ENCODE measurements at places on chromosomes 11 and 22.

DNA sequence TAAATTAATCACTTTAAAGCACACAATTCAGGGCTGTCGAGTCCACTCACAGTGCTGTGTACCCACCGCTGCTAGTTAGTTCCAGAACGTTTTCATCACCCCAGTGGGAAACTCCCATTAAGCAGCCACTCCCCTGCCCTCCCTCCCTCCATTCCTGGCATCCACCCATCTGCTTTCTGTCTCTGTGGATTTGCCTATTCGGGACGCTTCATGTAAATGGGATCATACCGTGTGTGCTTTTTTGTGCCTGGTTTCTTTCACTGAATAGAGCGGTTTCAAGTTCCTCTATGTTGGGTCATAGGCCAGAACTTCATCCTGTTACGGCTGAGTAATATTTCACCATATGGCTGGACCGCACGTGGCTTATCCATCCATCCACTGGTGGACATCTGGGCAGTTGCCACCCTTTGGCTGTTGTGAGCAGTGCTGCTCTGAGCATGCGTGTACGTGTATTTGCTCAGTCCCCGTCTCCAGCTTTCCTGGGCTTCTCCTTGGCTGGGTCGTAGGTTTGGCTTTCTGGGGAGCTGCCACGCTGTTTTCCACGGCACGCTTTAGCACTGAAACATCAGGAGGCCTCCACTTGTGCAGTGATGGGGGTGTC is 30.1 kb downstream of the ARHGAP8 start:
- no peak for DNase-seq

DNA sequence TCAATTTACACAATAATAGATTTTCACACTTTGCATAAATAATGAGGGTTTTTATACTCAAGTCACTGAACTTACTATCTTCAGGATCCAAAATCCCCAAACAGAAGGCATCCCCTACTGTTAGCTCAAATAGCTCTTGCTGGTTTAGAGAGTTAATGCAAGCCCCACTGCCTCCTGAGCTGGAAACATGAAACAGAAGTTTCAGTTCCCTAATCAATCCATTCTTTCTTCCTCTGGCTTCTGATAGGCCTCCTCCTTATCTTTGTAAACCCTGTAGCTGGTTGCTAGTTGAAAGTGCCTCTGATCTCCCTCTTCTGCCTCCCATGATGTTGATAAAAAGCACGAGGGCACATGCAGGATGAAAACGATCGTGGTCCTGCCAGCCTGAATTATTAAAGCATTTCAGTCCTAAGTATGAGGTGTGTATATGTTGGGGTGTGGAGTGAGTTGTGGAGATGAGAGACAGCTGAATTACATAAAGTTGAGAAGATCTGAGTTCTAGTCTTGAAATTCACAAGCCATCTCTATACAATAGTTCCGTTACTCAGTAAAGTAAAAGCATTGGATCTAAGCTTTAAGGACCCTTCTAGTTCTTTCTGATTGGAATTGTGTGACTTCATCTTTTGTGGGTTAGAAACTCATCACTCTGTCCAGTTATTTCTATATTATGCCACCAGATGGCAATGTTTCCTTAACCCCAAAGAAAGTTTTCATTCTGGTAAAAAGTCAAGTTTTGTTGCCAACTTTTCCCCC is 35.0 kb upstream of the EHF start:
- no peak for DNase-seq

DNA sequence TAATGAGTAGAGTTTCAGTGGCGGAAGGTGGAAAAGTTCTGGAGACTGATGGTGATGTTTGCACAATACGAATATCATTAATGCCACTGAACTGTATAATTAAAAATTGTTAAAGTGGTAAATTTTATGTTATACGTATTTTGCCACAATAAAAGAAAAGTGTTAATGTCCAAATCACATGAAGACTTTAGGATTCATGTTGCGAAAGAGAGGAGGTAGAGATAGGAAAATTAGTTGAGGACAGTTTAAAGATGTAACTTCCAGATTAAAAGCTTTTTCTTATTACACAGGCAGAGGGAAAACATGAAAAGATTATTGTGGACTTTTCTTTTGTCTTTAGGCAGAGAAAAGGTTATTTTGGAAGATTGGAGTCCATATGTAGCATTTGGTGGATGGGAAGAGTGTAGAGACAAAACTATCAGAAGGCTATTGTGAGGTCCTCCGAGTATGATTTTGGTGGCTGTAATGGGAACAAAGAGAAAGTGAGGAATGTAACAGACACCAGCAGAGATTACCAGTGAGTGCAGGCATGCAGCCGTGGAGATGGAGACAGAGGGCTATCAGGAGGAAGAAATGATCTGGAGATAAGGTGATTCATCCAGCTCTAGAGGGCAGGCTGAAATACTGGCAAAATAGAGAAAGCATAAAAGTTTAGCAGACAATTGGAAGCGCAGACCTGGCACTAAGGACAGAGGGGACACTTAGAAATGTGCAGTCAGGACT is 12.5 kb downstream of the VPS26B start:
- no peak for DNase-seq

- DNase-seq: no peak
Observed at GRCh38 chr11:99565333-99565732, 544.6 kb downstream of the CNTN5 start.

DNA sequence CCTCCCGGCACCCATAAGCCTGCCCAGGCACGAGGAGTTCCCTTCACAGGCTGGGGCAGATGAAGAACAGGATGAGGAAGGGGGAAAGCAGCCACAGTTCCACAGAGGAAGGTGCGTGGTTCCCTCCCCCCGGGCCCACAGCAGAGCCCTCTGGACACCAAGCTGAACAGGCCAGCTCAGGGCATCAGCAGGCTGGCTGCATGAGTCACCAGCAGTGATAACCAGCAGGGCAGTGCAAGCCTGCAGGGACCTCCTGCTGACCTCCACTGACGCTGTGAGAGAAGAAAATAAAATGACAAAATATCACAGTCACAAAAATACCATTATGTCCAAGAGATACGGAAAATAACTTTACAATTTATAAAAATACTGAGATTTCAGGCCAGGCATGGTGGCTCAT is 11.5 kb downstream of the RTL6 start:
- DNase-seq: no peak

GRCh38 chr11:13644997-13645687 is 23.3 kb upstream of the FAR1 start:
- no peak for DNase-seq

DNA sequence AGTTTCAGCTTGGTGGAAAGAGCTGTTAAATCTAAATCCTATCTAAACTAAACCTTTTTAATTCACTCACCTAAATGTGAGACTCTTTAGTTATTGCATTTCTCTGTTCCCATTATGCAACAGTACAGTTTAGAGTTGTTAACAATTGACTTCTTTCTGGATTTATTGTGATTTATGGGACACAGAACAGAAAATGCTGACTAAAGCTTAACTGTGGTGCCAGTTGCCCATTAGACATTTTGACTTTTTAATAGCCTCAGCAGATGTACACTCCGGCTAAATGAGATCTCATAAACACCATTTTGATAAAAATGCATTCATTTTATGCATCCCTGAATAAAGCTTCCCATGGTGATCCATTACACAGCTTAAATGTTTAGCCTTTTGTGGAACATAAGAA is 356.6 kb downstream of the CASP12 start:
- DNase-seq: no peak

GRCh38 chr11:48020092-48020755 is 39.9 kb downstream of the PTPRJ start:
- no peak for DNase-seq

GRCh38 chr22:45959719-45960476 is 17.1 kb downstream of the WNT7B start:
- no peak for DNase-seq

DNA sequence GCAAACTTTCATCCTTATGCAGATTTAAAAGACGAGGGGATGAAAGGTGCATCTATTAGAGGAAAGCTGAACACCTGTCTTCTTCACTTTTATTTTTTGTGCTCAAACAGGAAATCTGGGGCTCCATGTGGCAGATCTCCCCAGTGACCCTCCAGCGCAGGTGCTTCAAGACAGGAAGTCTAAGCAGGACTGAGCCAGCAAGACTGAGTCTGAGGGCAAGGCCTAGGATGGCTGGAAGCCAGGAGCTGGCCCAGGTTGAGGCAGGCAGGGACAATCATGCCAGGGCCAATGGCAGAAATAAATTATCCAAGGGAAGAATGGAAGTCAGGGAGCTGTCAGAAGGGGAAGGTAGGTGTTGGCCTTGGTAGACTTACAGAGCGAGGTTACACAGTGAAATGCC is 101.1 kb upstream of the SPON1 start:
- DNase-seq: no peak

GRCh38 chr11:3855808-3856491 is 486 bp downstream of the STIM1 start:
- no peak for DNase-seq

DNA sequence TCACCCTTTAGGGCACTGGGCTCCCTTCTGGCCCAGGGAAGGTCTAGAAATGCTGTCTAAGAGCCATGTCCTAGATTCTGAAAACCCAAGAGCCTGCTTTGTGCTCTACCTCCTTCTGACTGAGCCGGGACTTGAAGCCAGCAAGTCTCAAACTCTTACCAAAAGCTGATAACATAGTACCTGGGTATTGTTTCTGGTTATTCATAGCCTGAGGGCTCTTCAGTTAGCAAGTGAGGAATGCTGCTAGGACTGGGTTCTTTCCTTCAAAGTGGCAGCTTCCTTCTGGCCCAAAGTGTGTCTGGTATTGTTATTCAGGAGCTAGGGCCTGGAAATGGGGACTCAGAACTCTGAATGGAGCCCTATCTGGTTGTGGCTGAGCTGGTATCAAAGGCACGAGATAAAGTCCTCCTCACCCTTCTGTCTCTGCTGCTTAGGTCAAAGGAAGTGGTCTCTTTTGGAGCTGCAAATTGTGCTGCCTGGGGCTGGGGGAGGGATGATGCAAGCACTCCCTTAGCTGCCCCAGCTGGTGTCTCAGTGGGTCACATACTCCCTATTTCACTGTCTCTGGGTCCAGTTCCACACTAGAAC is 696.0 kb upstream of the CCDC179 start:
- no peak for DNase-seq

GRCh38 chr11:30002157-30002785 is 14.6 kb downstream of the KCNA4 start:
- DNase-seq: no peak

DNA sequence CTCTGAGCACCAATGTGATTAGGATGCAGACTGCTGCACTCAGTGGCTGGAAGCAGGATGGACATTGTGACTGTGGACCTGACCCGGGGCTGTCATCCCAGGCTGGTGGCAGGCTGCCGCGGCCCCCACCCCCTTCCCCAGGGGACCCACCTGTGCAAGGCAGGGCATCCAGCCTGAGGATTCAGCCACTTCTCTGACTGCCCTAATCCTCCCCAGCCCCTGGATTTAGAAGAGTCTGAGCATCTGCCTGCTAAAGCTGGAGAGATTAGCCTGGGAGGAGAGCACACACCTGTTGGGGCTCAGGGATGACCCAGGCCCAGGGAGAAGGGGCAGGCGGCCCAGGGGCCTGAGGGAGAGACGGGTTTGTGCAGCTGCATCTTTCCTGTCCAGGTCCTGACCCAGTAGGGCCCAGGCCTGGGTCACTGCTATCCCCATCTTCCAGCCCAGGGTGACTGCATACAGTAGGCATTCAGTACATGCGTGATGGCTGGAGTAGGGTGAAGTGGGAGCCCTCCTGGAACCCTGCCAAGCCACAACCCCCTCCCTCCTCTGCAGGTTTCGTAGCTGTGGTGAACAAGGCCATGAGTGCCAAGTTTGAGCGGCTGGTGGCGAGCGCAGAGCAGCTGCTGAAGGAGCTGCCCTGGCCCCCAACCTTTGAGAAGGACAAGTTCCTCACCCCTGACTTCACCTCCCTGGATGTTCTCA is 12.1 kb downstream of the DPP3 start:
- DNase-seq: no peak

- DNase-seq: no peak
Observed at GRCh38 chr11:77515483-77515882, 41.6 kb upstream of the PAK1 start.

GRCh38 chr11:111494040-111494439 is 18.1 kb downstream of the BTG4 start:
- no peak for DNase-seq

DNA sequence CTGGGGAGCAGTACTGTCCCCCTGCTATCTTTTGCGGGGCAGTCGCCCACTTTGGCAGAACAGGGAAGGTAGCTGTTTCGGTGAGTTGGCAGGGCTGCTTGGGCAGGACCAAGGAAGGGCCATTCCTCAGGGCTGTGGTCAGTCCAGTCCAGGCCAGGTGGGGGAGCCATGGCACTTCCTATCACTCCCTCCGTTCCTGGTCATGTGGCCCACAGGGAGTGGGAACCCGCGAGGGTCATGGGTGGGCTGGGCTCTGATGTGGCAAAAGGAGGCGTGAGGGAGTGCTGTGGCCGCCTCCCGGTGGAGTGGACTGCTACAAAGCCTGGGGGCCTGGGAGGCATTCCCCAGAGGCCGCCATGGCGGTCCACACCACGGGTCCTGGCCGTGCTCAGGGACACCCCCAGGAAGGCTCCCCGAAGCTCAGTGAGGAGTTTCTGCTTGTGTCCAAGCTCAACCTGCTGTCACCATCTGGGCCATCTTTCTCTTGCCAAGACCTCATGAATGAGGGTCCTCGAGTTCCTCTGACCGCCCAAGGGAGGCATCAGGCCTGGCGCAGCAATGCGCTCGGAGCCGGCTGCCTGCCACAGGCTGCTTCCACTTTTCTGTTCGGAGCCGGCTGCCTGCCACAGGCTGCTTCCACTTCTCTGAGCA is 11.9 kb downstream of the CHID1 start:
- no peak for DNase-seq
